Suppressor macrophage (primary cell): ENCODE measurements at places on chromosomes 5 and 9.

- no peak for DNase-seq
Observed at GRCh38 chr5:132424167-132424880, 54.8 kb downstream of the SLC22A5 start.

DNA sequence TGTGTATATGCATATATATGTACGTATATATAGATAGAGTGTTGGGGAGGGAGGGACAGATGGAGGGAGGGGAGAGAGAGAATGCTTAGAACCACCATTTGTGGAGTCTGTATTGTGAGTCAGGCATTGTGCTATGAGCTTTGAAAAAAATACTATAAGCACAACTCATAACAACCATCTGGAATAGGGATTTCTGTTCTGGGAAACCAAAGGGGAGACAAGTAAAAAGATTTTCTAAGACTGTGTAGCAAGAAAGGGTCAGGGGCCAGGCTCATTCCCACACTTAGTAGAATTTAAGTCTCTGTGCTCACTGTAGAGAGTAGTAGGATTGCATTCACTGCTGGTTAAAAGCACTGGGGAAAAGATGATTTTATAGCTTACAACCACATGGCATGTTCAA lies 202.3 kb upstream of the SGCD start:
- no peak for DNase-seq

DNA sequence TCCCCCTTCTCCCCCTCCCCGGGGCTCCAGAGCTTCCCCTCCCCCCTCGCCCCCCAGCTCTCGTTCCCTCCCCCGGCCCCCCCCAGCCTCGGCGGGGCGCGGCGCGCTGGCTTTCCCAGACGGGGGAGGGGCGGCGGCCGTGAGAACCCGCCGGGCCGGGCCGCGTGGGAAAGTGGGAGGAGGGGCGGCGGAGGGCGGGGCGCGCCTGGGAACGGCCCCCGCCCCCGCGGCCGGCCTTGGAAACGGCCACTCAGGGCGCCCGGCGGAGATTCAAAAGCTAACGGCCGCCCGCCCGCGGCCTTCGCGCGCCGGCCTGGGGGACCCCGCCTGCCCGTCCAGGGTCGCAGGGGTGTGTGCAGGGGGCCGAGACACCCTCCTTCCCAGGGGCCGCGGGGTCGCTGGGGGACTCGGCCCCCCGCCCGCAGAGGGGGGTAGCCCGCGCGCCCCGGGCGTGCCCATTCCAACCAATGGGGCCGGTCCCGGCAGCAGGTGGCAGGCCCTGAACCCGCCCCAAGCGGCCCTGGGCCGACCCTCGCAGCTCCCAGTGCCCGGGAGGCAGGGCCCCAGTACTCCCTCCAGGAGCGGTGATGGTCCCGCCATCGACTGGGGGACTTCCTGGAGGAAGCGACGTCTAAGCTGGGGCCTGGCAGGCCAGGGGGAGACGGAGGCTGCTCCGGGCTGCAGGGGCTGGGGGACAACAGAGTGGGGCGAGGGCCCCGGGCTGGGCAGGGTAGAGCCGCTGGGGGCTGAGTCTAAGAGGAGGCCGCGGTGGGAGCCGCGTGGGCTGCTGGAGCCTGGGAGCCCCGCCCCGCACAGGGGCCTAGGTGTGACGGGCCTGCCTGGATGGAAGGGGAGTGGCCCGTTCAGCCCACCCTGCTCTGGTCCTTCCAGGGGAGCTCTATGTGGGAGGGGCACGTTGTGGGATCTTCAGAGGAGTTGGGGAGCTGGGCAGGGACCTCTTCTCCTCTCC lies 14.2 kb upstream of the NRARP start:
- peak; percentile 58 for DNase-seq

DNA sequence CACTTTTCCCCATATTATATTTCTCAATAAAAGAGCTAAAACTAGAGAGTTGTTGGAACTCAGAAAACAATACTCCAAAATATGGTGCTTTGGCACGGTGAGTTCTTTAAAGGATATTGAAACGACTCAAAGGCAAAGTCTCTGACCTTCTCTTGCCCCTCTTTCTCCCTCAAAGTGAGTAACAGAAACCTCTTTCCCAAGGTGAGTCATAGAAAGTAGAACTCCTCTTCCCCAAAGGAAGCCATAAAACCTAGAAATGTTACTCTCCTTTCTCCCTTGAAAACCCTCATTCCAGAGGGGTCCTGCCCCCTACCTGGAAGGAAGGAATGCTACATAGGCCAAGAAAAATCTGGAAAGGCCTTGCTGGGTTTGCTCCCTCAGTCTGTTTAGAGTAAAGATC lies 47.5 kb downstream of the RAPGEF6 start:
- no peak for DNase-seq

GRCh38 chr5:58262226-58262625 lies 197.7 kb downstream of the PLK2 start:
- no peak for DNase-seq

GRCh38 chr9:117325110-117325731 lies 89.6 kb downstream of the ASTN2 start:
- DNase-seq, result no peak

GRCh38 chr9:135326633-135327152 lies 152.9 kb upstream of the PPP1R26 start:
- no peak for DNase-seq

DNA sequence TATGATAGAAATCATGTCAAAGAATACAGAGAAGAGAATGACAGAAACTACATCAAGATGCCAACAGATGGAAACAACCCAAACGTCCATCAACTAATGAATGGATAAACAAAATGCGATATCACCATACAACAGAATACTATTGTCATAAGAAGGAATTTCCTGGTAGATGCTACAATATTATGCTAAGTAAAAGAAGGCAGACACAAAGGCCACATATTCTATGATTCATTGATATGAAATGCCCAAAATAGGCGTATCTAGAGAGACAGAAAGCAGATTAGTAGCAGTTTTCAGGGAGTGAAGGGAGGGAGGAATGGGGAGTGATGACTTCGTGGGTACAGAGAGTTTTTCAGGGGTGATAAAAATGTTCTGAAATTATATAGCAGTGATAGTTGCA lies 58.3 kb upstream of the AKNA start:
- no peak for DNase-seq

GRCh38 chr9:107816561-107817021 lies 327.0 kb upstream of the KLF4 start:
- no peak for DNase-seq

DNA sequence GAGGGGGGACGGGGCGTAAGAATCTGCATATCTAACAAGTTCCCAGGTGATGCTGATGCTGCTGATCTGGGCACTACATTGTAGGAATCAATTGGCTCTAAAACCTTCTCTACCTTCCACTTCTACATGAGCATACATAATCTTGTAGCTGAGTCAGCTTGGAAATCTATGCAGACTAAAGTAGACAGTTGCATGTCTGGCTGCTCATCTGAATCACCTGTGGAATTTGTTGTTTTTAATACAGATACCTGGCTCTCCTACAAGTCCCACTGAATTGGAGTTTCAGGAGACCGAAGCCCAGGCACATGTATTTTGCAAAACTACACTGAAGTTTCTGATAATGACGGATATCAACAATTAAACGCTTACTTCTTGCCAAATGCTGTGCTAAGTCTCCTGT lies 113.6 kb downstream of the STK32A start:
- no peak for DNase-seq

DNA sequence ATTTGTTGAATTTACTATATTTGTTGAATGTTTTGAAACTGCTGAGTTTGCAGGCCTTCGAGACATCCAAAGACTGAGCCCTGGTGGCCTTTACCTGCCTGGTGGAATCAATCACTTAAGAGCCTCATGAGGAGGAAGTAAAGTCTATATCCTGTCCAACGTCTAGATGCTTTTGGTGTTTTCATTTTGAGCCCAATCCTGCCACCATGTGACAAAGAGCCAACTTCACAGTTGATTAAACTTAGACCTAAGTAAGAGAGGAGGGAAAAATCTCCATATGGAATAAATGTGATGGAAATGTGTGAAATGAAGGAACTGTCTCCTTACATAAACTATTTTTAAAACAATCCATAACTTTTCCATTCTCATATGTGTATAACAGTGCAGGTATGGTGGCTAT lies 220.1 kb downstream of the PRR16 start:
- no peak for DNase-seq

DNA sequence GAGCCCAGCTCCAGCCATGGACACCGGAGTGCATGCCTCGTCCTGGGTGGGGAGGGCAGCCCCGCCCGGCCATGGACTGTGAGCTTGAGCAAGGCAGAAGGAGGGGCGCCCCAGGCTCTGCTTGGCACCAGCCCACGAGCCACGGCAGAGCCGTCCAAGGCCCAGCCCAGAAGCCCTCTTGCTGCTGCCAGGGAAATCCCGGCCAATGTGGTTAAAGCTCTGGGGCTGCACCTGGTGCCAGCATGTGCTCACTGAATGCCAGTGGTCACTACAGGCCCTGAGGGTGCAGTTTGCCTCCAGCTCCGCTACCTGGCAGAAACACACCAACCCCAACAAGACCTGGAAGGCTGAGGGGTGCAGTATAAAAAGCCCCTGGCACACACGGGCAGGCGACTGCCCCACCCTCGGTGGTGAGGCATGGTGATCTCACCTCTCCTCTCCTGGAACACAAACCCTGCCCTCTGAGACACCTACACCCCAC lies 11.8 kb downstream of the BRD3 start:
- DNase-seq, result no peak

DNA sequence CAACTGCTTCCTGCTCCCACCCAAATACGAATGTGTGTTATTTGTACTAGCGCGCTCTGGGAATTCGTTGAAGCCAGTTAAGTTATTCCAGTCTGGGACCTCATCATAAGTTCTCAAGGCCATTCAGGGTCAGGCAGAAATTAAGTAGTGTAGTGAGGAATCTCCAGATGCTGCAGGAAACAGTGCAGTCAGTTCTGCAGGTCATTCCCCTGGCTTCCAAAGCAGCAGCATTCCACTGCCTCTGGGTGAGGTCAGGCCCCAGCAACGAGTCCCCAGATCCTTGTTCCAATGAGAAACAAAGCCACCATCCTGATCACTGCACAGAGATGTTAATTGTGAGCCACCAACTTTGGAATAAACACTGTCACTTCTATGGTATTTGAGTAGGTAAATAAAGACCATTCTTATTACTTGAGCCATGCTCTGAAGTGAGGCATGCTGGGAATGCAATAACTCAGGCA lies 33.1 kb downstream of the SVEP1 start:
- no peak for DNase-seq

DNA sequence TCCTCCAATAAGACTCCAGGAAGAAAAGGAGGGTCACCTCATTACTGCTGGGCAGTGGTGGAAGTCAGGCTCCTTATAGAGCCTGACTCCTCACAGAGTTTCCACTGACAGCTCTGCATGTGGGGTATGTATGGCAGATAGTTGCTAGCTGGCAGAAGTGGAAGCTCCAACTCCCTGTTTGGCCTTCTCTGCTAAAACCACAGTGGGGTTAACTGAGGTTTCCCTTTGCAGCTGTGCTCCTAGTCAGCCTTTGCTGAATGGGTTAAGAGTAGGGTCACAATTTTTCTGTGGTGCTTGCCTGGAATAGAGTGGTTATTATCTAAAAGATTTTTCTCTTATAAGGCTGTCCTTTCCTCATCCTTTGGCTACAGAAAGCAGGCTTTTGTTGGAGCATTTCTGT lies 327.5 kb downstream of the FBXL17 start:
- DNase-seq, result no peak

GRCh38 chr9:111938427-111938800 lies 41.8 kb downstream of the UGCG start:
- DNase-seq, result peak; percentile 18

DNA sequence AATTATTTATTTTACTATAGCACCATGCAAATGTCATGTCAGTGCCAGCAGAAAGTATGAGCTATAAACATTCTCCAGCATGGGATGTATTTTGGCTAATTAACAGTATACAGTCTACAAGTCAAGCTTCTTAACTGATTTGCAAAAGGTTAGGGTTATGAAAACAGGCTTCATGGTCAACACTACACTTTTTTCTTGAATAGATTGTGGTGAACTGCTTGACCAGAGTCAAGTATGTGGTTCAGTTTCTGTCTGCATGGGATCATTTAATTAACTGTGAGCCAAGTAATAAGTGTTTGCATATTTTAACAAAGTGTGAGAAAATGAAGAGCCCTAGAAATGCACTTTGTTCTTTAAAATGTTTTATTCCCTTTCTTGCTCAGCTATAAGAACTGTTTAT lies 14.5 kb upstream of the GNAQ start:
- no peak for DNase-seq

DNA sequence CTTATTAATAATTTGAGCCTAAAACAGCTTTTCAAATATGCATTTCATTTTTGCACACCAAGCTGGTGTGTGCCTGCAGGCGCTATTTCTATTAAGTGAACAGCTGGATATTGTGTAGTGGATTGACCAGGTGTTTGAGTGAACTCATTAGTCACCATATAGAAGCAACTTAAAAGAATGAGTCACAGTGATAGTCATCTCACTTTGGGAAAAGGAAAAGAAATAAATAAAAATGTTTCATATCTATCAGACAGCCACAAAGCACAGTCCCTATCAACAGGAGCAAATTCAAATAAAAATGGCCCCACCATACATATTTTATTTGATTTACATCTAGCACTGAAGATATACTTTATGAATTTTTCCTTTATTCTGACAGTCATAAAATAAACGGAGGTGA lies 456.5 kb upstream of the CDH9 start:
- DNase-seq, result no peak

- DNase-seq, result no peak
Observed at GRCh38 chr9:94482110-94482509, 72.8 kb upstream of the PCAT7 start.
